ENCODE measurements at places on chromosomes 4 and X. TPM values are rescaled to one million over a fixed set of nuclear protein-coding genes. Genes with fewer than 3 reads are reported as not detected.

- no peak for DNase-seq
These were observed 10.9 kb upstream of the GATB start for GRCh38 chr4:151771664-151772063.

GRCh38 chrX:30935985-30936384 lies 46.9 kb upstream of the TAB3 start:
- no peak for DNase-seq

DNA sequence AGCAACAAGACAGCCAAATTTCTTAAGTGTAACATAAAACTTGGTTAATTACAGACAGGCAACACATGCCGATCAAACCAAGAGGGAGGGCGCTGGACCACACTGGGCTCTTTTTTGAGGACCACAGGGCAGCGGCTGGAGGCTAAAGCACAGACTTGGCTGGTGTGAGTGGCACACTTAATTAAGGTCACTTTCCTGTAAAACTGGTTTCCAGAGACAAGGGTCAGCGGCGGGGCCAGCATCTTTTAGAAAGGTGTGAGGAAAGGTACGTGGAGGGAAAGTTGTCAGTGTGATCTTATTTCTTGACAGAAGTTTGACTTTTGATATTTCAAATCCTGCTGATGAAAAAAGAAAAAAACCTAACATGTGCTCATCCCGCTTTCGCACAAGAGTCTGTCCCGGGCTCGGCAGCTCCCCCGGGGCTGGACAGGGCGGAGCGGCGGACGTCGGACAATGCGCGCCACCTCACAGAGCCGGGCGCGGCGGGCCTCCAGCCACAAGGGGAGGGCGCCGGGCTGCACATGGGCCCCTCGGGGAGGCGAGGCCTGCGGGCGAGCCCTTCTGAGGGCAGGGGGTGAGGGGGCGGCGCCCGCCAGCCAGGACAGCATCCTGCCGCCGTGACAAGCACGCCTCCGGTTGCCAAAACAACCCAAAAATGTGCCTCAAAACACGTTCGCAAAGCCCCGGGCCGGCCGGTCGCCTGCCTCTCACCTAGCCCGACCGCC lies 660 bp upstream of the HSPA4L start:
- no peak for DNase-seq

GRCh38 chr4:111268769-111269414 lies 646.0 kb upstream of the PITX2 start:
- DNase-seq, result no peak

- DNase-seq, result no peak
These were observed 30.8 kb downstream of the NBDY start for GRCh38 chrX:56759736-56760409.

GRCh38 chr4:55910140-55910539 lies 38.6 kb upstream of the CEP135 start:
- DNase-seq, result no peak

DNA sequence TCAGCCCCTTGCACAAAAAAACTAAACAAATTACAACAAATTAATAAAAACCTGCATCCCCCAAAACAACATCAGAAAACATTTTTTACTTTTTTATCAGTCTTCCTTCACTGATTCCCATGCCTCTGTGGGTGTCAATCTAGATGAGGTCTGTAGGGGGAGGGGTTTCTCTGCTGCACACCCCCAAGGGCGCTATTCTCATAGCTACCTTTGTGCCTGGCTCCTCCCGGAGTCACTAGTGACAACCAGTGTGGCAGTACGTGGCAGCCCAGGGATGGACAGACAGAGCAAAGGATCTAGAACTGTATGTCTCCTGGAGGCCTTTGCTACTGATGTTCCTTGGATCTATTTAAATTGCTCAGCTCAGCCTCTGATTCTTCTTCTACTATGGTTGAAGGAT lies 228.1 kb upstream of the ANXA3 start:
- no peak for DNase-seq

DNA sequence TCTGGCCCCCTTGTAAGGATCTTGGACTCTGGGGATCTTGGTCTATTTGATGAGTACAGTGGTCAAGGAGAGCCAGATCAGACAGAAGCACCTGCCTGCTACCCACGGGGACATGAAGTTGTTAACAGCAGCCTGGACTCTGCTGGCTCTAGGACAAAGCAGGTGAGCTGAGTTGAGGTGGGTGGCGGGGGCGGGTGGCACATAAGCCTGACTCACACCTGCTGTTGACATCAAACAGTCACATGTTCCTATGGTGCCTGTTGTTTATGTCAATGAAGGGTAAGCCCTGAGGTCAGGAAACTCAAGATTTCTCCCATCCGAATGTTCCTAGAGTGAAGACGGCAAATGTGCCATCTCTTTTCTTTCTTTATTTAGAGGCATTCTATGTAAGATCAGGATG lies 50.1 kb upstream of the CLNK start:
- no peak for DNase-seq

DNA sequence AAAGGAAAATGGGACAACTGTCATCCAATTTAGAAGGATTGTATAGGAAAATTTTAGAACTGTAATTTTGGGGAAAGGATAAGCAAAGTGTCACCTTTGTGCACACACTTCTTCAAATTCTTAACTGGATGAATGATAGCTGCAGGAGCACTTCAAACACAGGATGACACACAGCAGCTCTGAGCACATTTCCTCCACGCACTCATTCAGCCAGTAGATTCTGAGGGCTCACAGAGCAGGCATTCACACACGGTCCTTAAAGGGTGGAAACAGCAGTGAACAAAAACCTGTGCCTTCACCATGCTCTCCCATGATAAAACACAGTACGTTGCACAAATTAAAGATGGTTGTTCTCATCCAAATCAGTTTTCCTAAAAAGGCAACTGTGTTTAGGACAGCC lies 38.5 kb upstream of the KLF3 start:
- DNase-seq, result no peak

DNA sequence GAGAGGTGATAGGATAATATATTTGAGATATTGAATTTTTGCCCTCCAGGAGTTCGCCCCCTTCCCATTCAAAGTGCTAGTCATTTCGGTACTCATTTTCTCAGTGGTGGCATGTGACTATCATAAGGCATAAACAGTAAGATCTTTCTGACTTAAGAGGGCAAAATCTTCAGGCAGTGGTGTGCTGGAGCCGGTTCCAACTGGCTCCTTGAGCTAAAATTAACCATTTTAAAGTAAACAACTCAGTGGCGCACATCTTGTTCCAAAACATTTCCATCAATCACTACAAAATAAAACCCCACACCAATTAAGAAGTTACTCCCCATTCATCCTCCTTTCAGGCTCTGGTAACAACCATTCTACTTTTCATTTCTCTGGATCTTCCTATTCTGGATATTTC lies 43.3 kb downstream of the LUZP4 start:
- DNase-seq, result no peak

DNA sequence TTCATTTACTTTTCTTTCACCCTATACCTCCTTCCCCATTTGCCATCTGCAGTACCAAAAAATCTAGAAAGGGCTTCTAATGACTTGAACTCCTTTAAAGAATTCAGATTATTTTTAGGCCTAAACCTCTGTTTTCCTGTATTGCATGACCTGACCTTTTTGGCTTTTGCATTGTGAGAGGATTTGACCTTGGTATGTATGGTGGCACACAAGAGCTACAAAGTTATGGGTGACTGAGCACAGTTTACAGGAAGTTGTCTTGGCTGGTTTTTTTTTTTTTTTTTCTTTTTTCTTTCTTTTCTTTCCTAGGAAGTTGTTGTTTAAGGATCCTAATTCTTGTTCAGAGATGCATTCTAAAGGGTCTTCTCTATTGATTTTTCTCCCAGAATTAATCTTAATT lies 32.0 kb upstream of the MTMR8 start:
- DNase-seq, result no peak

GRCh38 chrX:132757066-132757623 lies 201.3 kb downstream of the HS6ST2 start:
- no peak for DNase-seq

GRCh38 chrX:11458170-11458569 lies 165.0 kb downstream of the AMELX start:
- no peak for DNase-seq

DNA sequence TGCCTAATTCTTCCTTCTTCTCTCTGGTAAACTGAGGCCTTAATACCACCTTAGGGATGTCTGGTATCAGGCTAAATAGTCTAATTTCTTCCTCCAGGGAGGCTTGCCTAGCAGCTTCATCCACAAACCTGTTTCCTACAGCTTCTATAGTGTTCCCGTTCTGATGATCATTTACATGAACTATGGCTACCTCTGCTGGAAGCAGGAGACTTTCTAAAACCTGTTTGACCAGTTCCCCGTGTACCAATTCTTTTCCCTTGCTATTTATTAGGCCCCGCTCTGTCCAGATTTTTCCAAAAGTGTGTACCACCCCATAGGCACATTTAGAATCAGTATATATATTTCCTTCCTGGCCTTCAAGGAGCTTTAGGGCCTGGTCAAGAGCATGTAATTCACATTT lies 5.8 kb upstream of the USP38 start:
- no peak for DNase-seq

GUCY1B1 gene
- total RNA-seq, result 0.09 TPM

HPGDS gene
- 0.41 TPM for total RNA-seq

GRCh38 chrX:9538544-9539045 lies 73.7 kb downstream of the TBL1X start:
- DNase-seq, result no peak

- DNase-seq, result no peak
These were observed 20.5 kb downstream of the PSMD10 start for GRCh38 chrX:108070891-108071290.

Data from activated CD8-positive, alpha-beta memory T cell treated with anti-CD3 and anti-CD28 coated beads, Interleukin-2, amount 10 ng/mL, durations not matched to agents 7 days and 5 days (primary cell).